ENCODE measurements at places on chromosomes 13 and 19.

DNA sequence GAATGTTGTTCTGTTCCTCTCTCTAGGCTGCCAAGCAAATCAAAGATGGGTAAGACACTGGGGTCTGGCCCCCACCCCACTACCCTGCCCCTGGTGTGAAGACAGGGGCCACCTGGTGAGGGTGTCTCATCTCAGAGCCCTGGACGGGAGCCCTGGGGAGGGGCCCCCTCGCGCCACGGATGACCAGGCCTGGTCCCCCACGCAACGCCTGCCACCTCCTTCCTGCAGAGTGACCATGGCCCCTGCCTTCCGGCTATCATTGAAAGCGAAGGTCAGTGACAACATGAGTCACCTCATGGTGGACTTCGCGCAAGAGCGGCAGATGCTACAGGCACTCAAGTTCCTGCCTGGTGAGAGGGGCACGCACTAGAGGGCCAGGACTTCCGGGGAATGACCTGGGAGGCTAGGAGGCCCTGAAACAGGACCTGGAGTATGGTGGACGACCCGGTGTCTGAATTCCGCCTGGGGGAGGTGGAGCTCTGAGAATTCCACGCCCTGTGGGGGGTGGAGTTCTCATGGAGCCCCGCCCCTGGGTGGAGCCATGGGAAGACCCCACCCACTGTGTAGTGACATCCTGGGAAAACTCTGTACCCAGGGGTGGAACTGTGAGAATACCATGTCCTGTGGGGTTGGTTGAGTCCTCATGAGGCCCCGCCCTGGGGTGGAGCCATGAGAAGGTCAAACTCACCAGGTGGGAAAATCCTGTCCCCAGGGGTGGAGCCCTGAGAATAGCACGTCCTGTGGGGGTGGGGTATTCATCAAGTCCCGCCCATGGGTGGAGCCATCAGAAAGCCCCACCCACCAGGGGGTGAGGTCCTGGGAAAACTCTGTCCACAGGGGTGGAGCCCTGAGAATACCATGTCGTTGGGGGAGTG lies 6.1 kb downstream of the FSD1 start:
- no peak for DNase-seq

DNA sequence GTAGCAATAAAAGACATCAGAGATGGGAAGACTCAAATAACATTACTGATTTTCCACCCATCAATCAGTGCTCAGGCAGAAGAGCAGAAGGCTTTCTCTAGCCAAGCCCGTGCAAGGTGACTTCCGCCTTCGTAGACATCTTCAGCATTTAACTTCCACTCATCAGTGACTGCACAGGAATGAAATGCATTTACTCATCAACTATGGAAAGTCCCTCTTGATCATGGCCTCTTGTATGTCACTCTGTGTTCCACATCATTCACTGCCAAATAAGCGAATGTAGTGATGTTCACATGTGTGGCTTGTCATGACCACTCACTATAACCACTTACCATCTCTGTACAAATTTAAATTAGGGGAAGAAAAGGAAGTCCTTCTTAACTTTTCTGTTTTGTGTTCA lies 49.4 kb downstream of the SACS start:
- DNase-seq = peak; percentile 82

DNA sequence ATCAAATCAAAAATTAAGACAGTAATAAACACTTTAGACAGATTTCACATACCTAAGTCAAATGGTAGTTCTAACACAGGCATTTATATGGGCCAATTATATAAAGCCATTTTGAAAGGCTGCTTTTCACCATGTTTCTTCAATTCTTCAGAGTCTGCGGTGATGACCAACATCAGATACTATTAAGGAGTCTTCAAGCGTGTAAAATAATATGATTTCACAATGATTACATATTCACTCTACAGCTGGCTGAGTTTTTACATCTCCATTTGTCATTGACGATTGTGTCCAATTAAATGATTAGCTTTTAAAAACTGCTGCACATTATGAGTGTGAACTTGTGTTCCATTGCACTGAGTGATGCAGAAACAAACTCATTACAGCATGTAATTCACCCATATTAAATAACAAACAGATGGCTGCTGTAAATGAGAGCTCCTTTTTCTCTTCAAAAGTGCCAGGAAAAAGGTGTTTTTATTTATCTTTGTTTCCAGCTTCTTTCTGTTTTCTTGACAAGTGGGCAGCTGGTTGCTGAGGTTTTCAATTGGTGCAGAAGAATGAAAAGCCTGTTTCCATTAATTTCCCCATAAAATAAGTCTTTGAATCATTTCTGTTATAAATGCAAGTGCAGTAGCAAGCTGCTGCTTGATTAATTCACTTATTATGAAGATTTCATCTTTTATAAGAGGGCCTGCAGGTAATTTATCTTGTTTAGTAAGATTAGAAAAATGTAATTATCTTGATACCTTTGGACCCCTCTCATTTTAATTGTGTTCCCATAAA lies 676.1 kb upstream of the KLHL1 start:
- no peak for DNase-seq

DNA sequence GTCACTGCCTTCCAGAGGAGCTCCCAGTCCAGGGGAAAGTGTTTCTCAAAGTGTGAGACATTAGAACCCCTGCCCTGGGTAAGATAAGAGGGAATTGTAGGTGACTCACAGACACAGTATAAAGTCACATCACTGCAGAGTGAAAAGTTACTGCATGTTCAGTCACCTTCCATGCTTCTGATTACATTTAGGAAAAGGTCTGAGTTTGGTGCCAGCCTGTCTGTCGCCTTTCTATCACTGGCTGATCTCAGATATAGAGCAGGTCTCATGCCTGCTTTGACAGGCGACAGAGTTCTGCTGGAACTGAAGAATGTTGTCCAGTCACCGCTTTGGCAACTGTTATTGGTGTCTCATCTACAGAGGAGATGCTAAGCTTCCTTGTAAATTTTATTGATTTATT lies 1078.6 kb downstream of the UQCRFS1 start:
- DNase-seq = no peak

DNA sequence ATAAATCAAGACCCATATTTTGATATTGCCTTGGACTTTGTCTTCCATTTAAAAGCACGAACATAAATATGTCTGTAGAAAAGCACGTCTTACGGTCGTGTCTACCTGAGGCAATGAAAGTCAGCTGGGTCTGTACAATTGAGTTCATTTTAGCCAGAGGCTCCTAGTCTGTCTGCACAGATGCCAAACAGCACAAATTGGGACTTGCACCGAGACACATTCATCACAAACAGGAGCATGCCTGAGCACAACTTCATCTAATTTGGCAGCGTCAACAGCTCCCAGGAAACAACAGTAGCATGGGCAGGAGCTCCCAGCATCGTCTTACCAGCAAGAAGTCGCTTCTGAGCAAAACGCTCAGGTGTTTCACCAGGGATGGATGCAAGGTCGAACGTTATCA lies 687.0 kb downstream of the EFNB2 start:
- DNase-seq = no peak

GRCh38 chr13:101965096-101965495 lies 436.8 kb downstream of the FGF14 start:
- no peak for DNase-seq

DNA sequence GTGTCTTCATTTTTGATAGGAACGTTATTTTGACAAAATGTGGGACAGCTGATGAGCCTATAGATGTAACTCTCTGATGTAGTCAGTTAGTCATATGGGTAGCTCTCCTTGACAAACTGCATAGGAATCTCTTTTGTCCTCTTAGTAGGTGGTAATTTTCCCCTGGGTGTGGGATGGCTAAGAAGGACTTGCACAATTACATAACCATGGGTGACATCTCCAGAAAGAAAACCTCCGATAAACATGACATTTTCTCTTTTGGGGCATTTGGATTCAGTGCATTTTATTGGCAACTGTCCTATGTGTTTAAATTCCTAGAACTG lies 41.8 kb downstream of the IGFL3 start:
- DNase-seq = peak; percentile 79

DNA sequence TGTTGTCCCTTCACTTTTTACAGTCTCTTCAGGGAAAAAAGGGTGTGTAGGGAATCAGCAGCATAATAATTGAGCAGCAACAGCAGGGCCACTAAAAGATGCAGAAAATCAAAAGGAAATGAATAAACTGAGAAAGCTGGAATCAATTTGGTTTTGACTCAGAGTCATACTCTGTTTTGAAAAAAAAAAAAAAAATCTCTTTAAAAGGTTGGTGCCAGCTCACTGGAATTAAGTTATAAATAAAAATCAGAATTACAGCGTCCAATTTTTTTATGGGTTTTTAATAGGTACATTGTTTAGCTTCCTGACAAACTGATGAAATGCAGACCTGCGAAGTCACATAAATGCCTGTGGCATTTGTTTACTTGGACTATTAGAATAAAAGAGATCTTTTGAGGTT lies 231.9 kb downstream of the COG6 start:
- DNase-seq = peak; percentile 9

DNA sequence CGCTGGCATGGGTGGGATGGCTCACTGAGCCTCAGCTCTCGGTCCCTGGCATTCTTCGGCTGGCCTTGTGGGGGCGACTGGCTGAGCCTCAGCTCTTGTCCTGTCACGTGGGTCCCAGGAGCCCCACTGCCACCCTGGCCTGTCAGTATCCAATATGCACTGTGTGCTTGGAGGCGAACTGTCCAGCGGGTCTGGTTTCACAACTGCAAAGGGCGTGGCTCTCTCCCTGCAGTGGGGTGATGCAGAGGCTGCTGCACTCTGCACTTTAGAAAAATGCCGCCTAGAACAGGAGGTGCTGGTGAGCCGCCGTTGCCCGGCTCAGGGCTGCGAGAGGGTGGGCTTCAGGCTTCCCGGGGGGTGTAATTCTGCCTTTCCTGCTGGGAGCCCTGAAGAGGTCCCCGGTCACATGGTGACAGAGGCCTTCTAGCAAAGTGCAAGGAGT lies 17.0 kb upstream of the TMEM255B start:
- peak; percentile 84 for DNase-seq

GRCh38 chr13:46168341-46168740 lies 13.6 kb downstream of the LCP1 start:
- peak; percentile 38 for DNase-seq

- DNase-seq = no peak
These were observed at the start of gene CYP4F22 for GRCh38 chr19:15508035-15508710. Gene CYP4F22, plus strand, starts transcription at chr19:15508525. Its CDS starts 16,812 bp downstream, at chr19:15525337.

DNA sequence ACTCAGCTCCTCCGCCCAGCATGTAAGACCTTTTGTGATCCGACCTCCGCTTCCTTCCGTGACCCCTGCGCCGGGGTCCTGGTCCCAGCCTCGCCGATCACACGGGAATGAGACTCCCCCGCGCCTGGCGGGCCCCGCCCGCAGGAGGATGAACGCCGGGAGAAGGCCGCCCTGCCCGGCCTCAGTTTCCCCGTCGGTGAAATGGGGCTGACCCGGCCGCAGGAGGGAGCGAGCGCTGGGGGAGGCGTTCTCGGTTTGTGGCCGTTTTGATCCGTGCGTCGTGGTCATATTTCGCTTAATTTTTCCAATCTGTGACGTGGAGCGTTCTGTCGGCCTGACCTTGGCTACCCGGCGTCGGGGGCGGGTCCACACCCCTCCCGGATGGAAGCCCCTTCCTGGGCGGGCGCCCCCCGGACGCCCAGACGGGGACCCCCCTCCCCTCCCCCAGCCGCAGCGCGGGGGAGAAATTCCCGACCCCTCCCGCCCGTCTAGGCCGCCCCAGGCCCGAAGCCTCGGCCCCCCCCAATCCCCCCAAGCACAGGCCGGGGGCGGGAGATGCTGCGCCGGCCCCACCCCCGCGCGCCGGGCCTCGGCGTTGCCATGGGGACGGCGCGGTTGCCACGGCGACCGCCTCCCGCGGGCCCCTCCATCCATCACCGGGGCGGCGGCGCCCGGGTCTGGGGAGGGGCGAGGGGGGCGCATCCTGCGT lies 11.1 kb downstream of the PALM start:
- DNase-seq = no peak

GRCh38 chr13:45718992-45719391 lies 16.9 kb downstream of the CBY2 start:
- peak; percentile 8 for DNase-seq

DNA sequence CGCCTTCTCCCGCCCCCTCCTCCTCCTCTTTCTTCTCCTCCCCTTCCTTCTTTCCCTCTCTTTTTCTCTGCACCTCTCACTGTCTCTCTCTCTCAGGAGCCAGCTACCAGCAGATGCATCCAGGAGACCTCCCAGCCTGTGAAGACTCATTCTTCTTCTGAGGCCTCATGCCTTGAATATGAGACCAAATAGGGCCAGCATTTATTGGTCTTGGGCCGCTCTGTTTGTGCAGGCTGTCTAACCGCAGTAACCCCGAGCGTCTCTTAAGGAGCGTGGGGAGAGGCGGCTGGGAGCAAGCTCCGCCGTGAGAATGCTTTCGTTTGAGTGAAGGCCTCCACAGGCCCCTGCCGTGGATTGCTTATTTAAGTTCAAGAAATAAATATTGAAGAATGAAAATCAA lies 167.0 kb downstream of the NUFIP1 start:
- DNase-seq = no peak

DNA sequence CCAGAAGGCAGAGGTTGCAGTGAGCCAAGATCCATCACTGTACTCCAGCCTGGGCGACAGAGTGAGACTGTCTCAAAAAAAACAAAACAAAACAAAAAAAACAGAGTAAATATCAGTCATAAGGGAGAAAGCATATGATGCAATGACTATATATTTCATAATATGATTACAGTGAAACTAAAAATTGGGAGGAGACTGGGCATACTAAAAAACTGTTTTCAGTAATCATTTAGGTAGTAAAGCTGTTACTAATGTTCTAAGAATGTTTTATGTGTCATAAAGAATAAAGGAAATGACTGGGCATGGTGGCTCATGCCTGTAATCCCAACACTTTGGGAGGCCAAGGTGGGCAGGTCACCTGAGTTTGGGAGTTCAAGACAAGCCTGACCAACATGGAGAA lies 15.9 kb downstream of the ZNF573 start:
- DNase-seq = peak; percentile 64

DNA sequence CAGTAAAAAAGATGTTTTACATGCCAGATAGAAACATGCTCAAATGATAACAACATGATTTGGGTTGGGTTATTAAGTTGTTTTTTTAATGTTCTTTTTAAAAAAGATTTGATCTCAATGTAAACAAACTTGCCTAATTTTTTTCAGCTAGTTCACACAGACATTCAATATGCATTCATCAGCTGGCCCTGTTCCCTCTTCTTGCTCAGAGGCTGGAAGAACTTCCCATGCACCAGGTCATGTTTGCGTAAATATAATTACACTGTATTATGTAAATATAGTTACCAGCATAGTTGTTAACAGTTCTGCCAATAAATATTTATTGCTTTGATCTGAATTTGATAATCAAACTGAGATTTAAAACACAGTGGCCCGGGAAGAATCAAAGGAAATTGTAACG lies 70.6 kb downstream of the ATP11A start:
- peak; percentile 56 for DNase-seq

All from GM23248 (cell line).